ENCODE measurements at places on chromosomes 16 and 17.

DNA sequence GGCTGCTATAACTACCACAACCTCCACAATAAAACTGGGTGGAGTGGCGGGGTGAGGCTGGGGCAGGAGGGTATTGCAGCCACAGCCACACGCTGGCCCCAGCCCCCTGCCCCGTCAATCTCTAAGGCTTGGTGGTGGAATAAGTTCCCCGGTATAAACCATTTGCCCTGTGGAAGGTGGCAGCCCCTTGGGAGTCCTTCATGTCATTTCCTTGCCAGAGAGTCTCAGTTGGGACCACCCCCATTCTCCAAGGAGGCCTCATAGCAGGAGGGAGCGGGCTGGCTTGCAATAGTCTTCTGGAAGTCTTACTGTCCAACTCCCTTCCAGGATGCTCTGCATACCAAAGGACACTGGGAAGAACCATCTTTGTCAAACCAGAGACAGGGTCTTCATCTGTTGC lies 19.4 kb downstream of the CD300A start:
- DNase-seq = no peak

DNA sequence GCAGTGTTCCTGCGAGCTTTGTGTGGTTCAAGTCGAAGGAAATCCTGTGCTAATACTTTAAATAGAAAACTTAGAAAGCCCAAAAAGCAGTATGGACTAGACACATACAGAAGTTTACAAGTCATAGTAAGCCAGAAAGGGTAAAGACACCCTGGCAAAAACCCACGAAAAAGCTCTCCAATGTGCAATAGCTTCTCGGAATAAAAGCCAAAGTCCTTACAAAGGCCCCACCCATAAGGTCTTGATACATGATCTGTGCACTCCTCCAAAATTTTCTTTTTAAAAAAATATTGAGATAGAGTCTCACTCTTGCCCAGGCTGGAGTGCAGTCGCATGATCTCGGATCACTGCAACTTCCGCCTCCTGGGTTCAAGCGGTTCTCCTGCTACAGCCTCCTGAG lies 10.3 kb downstream of the C16orf86 start:
- DNase-seq = no peak

- DNase-seq = no peak
Observed at GRCh38 chr16:85518398-85519049, 94.6 kb upstream of the GSE1 start.

- DNase-seq = peak; percentile 8
Observed at GRCh38 chr17:60901242-60901641, 223.6 kb downstream of the BCAS3 start.

DNA sequence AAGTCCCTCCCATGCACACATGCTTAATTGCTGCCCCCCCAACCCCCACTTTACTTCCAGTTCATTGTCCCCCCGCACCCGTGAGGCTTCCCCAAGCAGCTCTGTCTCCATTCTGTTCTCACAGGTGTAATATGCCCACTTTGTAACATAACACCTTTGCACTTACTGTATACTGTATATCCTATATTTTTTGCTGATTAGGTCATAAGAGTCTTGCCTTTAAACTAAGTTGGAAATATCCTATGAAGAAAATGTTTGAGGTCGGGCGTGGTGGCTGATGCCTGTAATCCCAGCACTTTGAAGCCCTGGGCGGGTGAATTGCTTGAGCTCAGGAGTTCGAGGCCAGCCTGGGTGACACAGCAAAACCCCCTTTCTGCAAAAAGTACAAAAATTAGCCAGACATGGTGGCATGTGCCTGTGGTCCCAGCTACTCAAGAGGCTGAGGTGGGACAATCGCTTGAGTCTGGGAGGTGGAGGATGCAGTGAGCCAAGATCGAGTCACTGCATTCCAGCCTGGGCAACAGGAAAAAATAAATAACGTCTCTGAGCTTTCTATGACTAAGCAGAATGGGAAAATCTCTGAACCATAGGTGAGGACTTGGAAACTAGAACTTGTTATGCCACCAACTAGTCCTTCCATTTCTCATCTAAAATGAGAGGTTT lies 76.1 kb downstream of the TNRC6C start:
- peak; percentile 57 for DNase-seq

DNA sequence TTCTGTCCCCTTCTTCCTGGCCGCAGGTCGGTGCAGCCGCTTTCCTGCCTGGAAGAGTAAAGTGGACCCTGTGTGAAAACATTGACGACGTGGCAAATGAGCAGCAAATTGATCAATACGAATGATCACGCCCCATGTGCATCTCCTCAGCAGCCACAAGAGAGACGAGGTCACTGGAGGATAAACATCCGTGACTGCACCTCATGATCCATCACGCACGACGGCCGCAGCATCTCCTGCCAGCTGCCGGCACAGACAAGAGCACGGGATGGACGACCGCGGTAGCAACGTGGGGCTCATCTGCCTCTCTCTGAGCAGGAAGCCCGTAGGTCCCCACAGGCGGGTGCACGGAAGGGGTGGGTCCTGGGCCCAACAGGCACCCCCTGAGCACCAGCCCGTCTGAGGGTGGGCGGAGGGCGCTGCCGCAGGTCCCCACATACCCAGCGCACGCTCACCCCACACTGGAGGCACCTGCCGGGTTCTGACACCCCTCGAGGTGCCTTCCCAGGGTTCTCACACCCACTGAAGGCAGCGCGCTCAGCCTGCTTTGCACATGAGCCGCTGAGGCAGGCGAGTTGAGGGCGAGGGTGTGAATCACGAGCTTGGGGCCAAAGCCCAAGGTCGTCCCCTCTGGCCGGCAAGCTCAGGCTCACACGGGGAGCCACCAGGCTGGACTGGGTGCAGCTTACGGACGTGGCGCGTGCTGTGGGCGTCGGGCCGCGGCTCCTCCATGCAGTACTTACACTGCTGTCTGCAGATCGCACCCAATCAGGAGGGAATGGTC lies 12.3 kb upstream of the CDH15 start:
- DNase-seq = no peak

GRCh38 chr16:31476303-31477219 lies 4.6 kb downstream of the TGFB1I1 start:
- DNase-seq = no peak

GRCh38 chr17:65103896-65104295 lies 33.3 kb upstream of the RGS9 start:
- peak; percentile 43 for DNase-seq

- no peak for DNase-seq
Observed at GRCh38 chr16:9199311-9199710, 107.9 kb downstream of the HAPSTR1 start.

DNA sequence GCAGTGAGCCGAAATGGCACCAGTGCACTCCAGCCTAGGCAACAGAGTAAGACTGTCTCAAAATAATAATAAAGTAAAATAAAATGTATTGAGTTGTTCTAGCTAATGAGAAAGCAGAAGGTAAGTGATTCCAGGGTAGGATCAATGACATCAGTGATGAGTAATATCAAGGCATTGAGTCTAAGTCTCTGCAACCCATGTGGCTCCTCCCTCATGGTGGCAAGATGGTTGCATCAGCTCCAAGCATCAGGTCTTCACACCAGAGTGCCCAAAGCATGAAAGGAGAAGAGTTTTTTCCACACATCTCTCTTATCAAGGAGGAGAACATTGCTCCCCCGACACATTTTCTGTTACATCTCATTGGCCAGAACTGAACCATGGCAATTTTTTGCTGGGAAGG lies 34.8 kb upstream of the GAS7 start:
- DNase-seq = no peak

- no peak for DNase-seq
Observed at GRCh38 chr17:72175263-72175662, 54.4 kb downstream of the SOX9 start.

DNA sequence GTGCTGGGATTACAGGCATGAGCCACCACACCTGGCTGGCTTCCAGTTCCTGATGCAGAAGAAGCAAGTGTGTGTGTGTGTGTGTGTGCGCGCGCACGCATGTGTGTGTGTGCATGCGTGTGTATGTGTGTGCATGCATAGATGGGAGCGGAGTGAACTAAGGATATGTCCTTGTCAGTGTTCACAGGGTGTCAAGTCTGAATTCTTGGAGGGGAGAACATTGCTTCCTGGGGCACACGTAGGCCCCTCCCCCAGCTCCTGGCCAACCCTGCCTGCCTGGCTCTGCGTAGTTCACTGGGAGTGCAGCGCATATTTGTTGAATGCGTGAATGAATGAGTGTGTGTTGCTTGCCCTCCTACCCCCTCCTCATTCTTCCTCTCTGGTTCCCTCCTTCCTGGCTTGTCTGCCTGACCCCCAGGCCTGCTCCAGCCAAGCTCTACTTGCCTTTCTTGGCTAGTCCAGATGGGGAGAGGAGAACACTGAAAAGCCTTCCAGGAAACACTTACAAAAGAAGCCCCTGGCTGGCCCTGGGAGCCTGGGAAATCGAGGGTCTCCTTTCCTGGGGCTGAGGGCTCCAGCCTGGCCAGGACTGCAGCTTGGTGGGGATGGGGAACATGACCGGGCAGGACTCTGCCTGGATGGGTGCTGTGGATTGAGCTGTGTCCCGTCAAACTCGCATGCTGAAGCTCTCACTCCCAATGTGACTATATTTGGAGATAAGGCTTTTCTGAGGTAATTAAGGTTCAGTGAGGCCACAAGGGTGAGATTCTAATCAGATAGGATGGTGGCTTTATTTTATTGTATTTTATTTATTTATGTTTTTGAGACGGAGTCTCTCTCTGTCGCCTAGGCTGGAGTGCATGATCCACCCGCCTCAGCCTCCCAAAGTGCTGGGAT lies 27.9 kb downstream of the IGFBP4 start:
- peak; percentile 91 for DNase-seq

DNA sequence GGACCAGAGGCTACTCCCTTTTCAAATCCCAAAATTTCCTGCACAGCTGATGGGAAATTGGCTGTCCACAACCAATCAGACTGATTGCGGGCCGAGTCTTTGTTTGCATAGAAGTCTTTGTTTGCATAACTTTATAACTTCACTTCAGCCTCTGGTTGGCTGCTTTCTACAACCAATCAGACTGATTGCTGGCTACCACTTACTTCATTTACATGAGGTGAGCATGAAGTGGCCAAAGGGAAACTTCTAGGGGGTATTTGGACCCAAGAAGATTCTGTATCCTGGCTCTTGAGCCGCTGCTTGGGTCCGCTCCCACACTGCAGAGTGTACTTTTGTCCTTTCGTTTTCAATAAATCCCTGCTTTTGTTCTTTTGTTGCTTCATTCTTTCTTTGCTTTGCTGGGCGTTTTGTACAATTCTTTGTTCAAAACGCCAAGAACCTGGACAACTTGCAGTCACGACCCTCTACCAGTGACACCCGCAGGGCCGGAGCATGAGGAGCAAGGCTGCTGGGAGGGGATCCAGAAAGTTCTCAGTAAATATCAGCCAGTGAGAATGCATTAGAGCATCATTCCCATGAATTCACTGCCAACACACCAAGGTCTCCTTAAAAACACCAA lies 67.5 kb downstream of the IQCK start:
- no peak for DNase-seq

DNA sequence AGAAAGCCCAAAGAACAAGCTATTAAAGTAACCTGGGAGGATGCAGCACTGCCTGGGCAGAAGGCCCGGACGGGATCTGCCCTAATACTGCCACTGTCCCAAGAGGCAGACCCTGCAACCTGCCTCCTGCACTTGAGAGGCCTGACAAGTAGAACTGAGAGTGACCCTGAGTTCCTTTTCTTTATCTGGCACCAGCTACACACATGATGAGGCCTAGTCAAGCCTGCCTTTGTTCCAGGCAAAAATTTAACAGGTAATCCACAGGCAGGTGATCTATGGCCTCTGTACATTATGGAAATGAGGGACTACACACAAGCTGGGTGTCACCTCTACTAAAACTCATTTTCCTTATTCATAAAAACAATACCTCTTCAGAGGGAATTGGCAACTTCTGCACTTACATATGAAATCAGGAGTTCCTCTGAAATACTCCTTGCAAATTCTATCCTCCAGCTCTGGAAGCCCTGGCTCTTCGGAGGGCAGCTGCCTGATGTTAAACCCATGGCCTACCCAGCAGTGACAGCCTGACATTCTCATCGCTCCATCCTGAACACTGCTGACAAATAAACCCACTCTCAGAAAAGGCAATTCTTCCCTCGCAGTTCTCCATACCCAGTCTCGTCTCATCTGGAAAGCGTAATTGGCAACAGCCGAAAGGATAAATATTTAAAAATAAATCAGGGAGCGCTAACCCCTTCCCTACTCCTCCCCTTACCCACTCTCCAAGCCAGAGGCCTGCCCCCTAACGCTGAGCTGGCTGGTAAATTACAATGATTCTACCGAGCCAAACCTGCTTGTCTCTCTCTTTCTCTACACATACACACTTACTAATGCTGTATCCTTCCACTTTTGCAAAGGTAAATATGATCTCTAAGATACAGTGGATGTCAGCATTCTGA lies 2.5 kb upstream of the ZFHX3 start:
- DNase-seq = no peak

All from EL (cell line).